ENCODE measurements at places on chromosomes 4 and X.

DNA sequence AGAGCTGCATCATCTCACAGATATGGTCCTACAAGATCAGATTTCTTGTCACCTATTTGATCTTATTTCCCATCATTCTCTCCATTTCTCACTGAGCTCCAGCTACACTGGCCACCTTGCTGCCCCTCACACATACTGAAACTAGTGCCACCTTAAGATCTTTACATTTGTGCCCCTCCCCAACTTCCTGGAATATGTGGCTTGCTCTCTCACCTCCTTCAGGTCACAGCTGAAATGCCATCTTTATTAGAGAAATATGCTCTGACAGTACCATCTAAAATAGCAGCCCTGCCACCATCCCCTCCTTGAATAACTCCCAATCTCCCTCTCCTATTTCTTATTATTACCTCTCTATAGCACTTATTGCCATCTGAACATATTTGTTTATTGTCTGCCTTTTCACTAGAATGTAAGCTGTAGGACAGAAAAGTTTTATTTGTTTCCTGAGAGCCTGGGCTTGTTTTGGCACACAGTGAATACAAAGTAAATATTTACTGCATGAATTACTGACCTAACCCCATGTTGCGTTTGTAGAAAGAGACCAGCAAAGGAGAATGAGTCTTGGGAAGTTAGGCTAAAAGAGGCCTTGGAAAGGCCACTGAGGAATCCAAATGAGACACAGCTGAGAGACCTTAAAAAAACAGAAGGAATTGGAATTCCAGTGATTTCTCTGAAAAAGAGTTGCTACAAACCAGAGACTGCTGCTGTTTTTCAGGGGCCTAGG, 22.7 kb downstream of the DYNLT3 start:
- no peak for DNase-seq

GRCh38 chrX:45794995-45795337, 594.3 kb upstream of the DIPK2B start:
- no peak for DNase-seq

- DNase-seq, result no peak
These were observed 95.9 kb upstream of the C1QTNF7 start for GRCh38 chr4:15331930-15332329.

DNA sequence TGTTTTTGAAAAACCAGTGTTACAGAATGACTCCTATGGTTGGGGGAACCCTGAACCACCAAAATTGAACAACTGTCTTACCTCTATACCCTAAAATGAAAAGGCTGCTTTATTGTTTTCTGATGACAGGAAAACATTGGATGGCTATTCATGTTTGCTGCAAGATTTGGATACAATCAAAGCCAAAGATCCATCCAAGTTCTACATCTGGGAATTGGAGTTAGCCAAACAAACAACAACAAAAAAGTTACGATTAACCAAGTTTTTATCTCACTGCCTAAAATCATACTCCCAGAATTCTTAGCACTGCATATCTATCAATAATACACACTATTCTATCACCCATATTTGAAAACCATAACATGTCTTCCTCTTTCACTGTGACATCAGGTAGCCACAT, 349.7 kb upstream of the SLC7A11 start:
- no peak for DNase-seq

- DNase-seq, result no peak
These were observed 96.2 kb upstream of the CCSER1 start for GRCh38 chr4:90030953-90031352.

GRCh38 chr4:156223985-156224384, 270.3 kb upstream of the CTSO start:
- DNase-seq, result no peak

DNA sequence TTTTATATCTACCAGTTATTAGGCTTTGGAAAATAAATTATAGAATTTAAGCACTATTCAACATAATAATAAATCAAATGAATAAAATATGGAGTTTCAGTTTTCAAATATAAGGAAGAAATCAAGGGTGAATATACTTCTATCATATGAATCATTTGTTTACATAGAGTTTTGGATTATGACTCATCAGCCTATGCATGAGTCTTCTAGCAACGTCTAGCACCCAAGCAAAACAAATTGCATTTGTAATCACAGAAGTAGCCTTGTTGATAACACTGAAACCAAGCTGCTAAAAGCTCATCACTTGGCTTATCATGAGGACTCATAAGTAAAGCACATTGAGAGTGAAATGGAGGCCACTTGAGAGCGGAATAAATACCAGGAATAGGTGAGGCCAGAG, 434.6 kb downstream of the PCDH11X start:
- no peak for DNase-seq

DNA sequence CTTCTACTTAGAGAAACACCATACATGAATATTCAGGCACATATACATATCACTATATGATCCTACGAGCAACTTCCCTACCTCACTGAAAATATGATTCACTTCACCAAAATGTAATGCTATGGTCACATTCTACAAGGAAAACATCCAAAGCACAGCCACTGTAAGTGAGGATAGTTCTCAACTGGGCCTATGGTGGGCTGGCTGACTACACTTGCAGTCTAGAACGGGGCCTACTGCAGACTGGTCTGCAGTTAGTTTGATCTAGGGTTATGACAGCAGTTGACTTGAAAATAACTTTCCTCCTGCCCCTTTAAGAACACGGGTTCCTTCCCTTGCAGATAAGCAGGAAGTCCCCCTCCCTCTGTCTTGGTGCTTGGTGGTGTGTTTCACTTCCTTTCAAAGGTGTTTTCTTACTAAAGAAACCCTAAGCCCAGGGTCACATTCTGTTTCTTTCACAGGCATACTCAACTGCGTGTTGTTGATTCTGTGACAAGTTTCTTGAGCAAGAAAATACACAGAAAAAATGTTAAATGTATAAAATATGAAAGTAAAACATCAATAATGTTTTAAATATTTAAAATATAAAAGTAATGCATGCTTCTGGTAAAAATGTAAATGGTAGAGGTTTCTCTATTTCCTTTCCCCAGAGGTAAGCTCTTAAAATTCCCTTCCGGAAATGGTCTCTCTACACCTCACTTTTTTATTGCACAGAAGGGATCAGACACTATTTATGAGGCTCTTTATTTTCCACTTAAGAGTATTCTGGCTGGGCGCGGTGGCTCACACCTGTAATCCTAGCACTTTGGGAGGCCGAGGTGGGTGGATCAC, 18.0 kb upstream of the TMSB4X start:
- no peak for DNase-seq

DNA sequence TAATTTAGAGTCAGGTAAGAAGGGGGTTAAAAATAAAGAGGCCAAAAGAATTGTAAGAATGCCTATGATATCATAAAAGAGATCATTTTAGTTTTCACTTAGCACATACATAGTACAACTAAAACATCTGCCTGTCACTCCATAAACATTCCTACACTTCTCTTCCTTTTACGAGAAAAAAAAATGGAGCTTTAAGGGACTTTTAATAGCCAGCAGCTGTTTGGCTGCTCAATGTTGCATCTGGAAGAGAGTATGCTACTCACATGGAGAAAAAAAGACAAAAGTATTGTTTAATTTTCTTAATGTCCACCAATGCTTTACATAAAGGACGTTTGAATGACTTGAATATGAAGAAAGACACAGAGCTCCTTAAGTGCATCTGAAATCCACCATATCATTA, 48.7 kb upstream of the TNIP3 start:
- no peak for DNase-seq

DNA sequence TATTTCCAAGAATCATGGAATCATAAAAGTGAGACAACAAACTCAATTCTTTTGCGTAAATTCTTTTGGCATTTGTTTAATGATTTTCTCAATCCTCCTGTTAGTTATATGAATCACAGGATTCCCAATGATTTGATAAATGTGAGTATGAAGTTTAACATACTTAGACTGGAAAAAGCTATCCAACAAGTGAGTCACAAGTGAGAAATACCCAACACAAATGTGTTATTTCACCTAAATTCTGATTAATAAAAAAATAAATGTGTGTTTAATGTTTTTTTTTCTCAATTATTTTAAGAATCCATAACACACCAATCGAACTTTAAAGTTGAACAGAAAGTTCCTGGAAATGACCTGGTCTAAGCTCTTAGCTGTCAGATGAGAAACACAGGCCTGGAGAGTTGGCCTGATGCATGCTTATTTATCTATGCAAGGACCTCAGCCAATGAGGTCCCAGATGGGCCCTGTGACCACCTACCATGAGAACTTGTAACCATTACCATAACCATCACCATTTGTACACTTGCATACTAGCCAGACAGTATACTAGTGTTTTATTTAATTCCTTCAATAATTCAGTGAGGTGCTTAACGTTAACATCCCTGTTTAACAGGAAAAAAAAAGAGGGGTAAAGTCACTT, 386.7 kb downstream of the SPRY1 start:
- no peak for DNase-seq

DNA sequence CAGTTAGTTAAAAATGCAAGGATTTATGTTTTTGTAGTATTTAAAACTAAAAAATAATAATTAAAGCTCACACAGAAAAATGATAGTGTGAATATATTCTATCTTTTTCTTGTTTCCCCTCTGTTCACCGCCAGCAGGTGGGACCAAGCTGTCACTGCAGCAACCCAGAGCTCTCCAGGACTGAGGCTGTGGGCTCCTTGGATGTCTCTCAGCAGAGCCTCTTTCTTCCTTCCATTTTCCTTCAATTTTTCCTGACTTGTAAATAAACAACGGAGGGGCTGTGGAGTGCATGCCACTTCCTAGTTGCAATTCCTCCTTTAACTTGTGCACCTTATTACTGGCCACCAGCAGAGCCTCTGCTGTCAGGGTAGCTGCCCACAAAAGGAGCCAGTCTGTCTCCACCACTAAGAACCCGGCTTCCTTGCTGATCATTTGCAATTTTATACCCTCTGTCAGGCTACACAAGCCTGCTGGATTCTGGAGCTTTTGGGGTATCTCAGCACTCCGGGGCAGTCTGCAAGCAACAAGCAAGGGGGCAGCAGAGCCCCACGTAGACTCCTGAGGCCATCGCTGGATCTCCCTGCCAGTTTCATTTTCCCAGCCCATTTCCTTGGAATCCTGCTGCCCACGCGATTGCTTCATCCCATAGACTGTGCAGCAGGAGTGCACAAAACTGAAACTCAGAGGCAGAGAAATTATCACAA, 1467.4 kb downstream of the C4orf33 start:
- DNase-seq, result no peak

- no peak for DNase-seq
These were observed 167.3 kb downstream of the PJA1 start for GRCh38 chrX:68997911-68998310.

DNA sequence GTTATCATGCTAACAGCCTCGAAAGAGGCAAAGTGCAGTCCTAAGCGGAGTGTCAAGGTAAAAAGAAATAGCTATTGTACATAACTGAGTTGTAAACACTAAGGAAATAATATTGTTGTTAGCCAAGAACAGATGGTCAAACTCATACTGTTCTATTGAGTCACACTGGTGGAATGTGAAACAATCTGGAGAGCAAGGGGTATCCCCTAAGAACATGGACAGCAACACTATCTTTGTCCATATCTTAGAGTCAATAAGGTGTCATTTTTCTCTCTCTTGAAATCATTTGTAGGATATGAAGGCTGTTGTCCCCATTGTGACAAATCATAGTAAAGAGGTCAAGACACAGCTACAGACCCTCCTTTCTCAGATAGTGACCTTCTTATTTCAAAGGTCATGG, 4.5 kb upstream of the PDGFC start:
- no peak for DNase-seq

GRCh38 chr4:123404533-123404932, 7.9 kb downstream of the SPRY1 start:
- DNase-seq, result no peak

DNA sequence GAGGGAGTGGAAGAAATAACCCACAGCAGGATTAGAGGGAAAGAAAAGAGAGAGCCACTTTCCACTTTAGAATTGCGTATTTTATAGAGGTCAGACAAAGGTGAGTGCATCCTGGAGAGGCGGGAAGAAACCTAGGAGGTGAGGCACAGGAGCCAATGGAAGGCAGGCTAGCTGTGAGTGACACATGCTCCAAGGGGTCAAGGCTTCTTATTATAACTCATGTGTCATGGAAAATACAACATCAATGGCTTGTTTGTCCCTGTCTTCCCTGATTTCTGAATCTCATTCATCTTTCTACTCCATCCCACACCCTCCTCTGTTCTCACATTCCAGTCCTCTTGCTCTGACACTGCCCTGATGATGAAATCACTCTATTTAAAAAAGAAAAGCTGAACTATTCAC, 14.4 kb downstream of the ANXA3 start:
- DNase-seq, result no peak

GRCh38 chr4:137363496-137363895, 168.8 kb downstream of the PCDH18 start:
- DNase-seq, result no peak

DNA sequence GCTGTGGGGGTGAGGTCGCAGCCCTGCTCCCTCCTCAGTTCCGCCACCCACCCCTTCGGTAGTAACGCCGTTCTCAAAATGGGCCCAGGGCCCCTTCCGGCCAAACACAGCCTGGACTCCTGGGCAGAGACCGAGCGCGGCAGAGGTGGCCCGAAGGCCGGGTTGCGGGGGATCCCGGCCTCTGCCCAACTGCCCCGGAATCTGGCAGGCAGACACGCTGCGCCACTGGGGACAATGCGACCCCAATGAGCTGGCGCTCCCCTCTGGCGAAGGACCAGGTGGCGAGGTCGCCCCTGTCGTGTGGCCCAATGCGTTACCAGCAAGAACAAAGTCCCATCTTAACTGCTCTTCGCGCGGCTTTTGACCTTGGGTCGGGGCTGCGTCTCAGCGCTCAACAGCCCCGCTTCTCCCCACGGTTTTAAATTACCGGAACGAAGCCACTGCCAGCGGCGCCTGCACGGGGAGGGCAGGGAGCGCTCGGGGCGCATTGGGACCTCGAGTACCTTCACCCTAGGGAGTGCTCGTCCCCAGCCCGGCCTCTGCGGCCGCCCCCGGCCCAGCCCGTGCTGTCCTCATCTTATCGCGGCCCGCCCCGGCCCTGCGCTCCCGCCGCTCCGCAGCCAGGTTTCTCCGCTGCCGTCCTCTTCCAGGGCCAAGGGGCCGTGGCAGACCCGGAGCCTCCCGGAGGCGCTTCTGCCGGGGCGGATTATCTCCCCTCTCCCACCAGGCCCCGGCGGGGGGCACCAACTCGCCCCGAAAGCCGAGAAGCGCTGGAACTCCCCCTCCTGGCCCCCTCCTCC, 22.2 kb upstream of the HMX1 start:
- no peak for DNase-seq

DNA sequence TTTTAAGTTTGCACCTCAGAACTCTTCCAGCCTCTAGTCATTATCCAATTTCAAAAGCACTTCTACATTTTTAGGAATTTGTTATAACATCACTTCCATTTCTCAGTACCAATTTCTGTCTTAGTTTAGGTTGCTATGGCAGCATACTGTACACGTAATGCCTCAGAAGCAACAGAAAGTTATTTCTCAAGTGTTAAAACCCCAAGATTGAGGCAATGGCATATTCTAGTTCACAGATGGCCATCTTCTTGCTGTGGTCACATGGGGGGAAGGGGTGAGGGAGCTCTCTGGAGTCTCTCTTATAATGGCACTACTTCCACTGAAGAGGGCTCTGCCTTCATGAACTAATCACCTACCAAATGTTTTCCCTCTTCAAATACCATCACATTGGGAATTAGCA, 220.3 kb upstream of the CTSO start:
- no peak for DNase-seq

DNA sequence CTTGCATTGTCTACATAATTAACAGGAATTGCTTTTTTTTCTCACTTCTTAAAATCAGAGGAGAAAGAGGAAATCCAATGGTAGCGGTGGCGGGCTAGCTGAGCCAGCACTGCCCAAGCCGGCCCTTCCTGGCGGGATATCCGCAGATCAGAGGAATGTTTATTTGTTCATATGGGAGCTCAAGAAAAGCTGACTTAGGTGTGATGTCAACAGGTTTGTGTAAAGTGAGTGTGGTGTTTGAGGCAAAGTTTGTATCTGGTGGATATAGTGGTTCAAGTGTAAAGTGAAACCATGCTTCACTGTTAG, 466 bp upstream of the SLC39A8 start:
- DNase-seq, result no peak
